ENCODE measurements at places on chromosomes 12 and 14. TPM values are rescaled to one million over a fixed set of nuclear protein-coding genes. Genes with fewer than 3 reads are reported as not detected.

Gene ACVRL1
- total RNA-seq: 680 TPM

DNA sequence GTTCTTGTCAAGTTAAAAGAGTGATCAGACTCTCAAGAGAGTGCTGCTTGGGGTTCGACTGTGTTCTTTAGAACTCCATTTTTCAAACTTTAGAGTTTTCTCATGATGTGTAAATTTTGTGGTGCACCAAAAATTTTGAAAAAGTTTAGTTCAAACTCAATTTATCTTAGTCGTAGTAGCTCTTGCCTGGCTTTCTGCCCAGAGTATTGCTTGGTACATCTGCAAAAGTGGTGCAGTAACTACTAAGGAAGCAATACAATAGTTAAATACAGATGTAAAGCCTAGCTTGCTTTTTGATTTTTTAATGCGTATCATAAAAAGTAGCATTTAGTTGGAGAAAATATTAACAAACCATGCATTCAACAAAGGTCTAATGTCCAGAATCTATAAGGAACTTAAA is 9.5 kb upstream of the CCDC91 start:
- no peak for DNase-seq

GRCh38 chr12:114916541-114916940 is 232.6 kb upstream of the TBX3 start:
- no peak for DNase-seq

DNA sequence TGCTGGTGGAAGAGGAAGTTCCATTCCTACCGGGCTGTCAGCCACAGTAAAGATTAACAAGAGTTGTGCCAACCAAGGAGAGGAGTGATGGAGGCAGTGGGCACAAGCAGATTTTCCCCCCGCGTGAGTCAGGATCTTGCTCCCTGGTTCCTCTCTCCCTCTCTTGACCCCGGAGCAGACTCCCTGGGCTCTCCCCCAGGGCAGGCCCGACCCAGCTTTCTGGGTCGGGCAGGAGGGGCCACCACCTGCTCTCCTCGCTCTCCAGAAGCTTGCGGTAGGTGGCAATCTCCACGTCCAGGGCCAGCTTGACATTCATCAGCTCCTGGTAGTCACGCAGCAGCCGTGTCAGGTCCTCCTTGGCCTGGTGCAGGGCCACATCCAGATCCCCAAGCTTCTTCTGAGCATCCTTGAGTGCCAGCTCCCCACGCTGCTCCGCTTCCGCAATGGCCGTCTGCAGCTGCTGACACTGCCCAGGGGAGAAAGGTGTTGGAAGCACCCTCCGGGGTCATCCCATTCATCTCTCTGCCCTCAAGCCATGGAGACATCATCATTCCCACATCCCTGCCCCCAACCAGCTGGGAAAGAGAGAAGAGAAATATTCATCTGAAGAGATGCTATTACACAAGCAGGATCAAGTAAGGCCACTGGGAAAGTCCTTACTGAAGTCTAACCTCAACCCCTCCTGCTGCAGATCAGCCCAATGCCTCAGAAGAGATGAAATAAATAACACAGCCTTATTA is 9.0 kb upstream of the KRT4 start:
- no peak for DNase-seq

GRCh38 chr14:67423424-67423823 is 11.5 kb upstream of the PLEK2 start:
- DNase-seq: no peak

DNA sequence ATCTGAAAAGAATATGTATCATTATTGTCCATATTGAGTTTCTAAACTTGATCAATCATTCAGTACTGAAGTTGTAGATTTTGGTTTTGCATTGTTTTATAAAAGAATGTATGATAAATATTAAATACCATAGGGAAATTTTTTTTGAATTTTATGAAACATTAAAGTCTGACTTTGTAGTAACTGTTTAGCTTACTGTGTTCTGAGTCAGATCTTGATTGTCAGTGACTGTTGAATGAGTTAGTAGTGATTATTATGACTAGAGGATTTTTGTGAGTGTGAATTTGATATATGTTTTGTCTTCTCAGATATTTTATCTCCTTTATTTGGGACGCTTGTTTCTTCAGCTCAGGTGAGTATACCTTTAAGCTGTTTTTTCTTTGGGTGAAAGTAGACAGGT is 10.1 kb downstream of the TDP1 start:
- no peak for DNase-seq

- DNase-seq: peak; percentile 50
Observed at GRCh38 chr14:88559852-88560251, 3.0 kb upstream of the ZC3H14 start.

GRCh38 chr12:104177663-104178501 is 37.7 kb upstream of the TXNRD1 start:
- DNase-seq: peak; percentile 82

Gene RAB21
- 51.4 TPM for total RNA-seq

DNA sequence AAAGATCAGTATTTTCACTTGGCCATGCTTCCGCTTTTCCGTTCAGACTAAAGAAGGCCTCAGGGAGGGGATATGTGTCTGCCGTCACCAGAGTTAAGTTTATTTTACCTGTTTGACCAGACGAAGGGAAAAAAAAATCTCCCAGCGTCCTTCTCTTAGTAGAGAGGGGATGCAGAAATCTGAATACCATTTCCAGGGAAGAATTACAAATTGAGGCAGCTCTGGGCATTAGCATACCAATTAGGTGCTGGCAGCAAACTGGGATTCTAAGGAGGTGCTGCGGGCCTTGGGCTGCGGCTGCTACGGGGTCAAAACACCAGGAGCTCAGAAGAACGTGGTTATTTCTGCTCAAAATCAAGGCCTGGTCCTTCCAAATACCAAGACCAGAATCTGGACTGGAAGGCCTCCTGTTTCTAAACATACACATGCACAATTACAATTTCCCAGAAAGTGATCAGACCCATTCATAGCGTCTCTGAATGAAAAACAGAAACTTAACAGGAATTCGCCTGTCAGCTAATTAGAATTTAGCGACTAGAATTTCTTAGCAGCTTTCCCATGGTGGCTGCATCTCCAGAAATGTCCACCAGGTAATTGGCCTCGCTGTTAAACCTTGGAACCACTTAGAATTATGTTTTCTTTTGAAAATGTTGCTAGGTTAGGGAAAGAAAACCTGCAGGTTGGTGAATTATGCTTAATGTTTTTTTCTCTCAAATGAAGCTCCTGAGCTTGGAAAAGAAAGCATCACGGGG is 617.0 kb downstream of the VRK1 start:
- DNase-seq: no peak

DNA sequence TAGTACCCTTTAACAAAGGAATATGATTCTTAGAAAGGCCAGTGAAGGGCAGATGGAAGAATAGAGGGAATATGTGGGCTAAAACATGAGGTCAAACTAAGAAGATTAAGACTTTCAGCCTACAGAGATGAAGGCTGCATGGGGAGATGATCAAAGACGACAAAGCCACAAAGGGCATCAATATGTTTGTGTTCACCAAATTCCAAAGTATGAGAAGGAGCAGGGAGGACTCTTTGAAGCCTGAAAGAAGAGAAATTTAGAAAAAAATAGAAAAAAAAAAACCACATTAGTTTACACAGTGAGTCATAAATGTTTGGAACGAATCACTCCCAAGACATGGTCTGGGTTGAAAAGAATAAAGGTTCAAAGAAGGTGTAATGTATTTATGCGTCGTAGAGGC is 131.8 kb downstream of the NEDD1 start:
- DNase-seq: no peak

Gene PPP1R36
- 1.3 TPM for total RNA-seq

DNA sequence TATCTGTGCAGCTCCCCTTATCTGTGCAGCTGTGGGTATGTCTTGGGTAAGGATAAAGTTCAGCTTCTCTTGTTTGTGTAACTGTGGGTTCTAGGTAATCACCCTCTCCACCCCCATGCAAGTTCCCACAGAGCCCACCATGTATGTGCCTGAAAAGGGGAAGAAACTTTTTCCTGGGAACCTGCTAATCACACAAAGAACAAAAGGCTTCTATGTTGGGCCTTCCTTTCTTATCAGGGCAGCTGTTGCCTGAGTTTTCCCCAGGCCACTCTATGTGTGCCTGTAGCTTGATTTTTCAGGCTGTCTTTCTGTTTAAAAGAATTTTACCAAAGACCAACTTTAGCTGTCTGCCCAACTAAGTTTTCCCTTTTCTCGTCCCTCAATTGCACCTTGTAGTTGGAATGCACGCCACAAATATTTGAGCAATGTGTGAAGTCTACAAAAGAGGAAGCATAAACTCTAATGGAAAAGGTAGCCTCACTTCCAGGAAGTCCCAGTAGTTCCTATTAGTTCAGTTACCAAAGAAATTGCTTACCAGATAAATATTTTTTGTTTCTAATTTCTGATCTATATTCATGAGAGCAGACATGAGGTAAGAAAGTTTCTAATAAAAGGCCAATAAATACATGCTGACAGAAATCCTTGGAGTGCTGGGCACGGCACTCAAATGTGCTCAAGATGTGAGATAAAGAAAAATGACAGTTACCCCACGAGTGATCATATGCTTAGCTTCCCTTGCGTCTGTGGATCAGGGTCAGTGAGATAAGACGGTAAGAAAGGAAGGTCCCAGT is 2.7 kb upstream of the GALC start:
- no peak for DNase-seq

DNA sequence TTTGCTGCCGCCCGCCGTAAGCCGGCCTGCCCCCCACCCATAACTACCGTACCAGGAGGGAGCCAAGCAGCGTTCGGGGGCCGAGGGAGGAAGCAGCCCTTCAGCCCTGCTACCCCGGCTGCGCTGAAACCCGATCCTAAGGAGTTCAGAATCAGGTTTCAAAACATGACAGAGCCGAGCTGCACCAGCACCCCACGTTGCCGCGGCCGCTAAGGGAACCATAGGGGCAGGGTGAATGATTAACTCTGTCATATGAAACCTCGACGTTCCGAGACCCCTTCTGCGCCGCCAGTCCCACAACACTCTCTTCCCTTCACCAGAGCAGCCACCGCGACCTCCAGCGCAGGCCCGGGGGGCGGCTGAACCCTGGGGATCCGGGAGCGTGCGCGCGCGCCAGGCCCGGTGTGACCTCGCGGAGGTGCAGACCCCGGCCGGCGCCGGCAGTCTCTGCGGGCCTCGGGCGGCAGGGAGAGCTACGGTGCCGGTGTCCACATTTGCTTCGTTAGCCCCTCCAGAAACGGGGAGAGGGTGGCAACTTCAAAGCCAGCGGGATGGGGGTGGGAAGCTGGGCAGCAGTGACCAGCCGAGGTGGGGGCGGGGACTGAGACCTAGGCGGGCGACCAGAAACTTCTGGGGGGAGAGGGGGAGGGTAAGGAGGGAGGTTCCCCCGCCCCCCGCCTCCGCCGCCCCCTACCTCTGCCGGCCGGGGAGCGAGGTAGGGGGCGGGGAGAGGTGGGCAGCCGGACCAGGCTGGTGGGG is 1.6 kb downstream of the SIX4 start:
- peak; percentile 47 for DNase-seq

Gene PPM1H
- 2.3 TPM for total RNA-seq

Gene ZNF664
- 68.9 TPM for total RNA-seq

Gene FLRT2
- 216 TPM for total RNA-seq

DNA sequence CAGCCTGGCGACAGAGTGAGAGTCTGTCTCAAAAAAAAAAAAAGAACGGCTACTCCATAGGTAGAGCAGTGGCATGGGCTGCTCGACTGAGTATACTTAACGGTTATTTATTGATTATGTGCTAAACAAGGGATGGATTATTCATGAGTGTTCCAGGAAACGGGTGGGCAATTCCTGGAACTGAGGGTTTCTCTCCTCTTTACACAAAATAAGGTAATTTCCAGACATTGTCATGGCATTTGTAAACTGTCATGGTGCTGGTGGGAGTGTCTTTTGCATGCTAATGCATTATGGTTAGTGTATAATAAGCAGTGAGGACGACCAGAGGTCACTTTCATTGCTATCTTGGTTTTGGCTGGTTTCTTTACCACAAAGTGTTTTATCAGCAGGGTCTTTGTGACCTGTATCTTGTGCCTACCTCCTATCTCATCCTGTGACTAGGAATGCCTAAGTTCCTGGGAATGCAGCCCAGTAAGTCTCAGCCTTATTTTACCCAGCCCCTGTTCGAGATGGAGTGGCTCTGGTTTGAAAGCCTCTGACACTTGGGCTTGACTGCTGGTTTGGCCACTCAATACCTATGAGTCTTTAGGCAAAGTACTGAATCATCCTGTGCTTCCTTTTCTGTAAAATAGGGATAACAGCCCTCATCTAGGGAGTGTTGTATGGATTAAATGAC is 3.2 kb downstream of the DGLUCY start:
- DNase-seq: peak; percentile 54
